ENCODE measurements at places on chromosomes 11 and 22.

GRCh38 chr11:128151780-128152179 lies 435.6 kb downstream of the ETS1 start:
- DNase-seq: no peak

GRCh38 chr22:30283342-30283741 lies 6.0 kb downstream of the CASTOR1 start:
- peak; percentile 45 for DNase-seq

DNA sequence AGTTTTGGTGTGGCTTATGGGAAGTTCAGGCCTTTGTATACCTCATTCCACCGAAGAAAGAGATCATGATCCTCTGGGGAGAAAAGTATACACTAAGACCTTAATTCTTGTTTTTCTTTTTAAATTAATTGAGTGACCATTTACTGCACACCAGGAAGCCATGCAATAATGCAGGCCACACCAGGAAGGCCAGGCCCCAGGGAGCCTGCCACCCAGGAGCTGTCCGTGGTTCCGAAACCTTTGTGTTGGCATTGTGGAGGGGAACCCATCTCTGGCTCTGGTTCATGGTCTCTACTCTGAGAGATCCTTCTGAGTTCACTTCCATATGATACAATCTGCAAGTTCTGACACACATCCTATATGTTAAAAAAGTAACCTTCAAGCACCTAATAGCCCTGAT lies 291.8 kb downstream of the MIAT start:
- peak; percentile 44 for DNase-seq

- no peak for DNase-seq
These were observed 13.2 kb upstream of the SHISAL1 start for GRCh38 chr22:44325718-44326490.

- DNase-seq: peak; percentile 74
These were observed 24.7 kb downstream of the LAYN start for GRCh38 chr11:111565114-111565720.

GRCh38 chr11:117929142-117929915 lies at the start of gene TMPRSS13:
Gene TMPRSS13, minus strand, starts transcription at chr11:117929402. Its CDS starts 95 bp downstream, at chr11:117929307.
- DNase-seq: no peak

- no peak for DNase-seq
These were observed 5.4 kb downstream of the ATXN10 start for GRCh38 chr22:45677063-45677462.

DNA sequence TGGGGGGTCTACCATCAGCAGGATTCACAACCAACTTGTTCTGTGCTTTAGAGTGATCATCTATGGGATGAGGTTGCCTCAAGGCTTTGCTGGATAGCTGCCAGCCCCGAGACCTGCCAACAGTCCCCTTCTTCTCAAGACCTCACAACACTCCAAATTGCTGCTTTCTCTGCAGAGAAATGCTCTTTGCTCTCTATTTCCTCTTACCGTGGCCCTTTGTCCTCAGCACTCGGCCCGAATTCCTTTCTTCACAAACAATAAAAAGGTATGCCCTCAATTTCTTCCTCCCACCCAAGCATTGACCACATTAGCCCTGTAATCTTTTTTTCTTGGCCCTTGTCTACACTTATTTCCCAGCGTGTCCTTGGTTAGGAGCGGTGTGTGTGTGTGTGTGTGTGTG lies 147.4 kb upstream of the SNX19 start:
- DNase-seq: no peak

GRCh38 chr11:73168925-73169579 lies 26.9 kb upstream of the FCHSD2 start:
- DNase-seq: no peak

GRCh38 chr11:64364911-64365310 lies 5.9 kb downstream of the RPS6KA4 start:
- no peak for DNase-seq

GRCh38 chr11:118876286-118876685 lies 7.4 kb upstream of the CXCR5 start:
- DNase-seq: peak; percentile 42

- no peak for DNase-seq
These were observed 99.6 kb downstream of the MPPED1 start for GRCh38 chr22:43511276-43511910.

DNA sequence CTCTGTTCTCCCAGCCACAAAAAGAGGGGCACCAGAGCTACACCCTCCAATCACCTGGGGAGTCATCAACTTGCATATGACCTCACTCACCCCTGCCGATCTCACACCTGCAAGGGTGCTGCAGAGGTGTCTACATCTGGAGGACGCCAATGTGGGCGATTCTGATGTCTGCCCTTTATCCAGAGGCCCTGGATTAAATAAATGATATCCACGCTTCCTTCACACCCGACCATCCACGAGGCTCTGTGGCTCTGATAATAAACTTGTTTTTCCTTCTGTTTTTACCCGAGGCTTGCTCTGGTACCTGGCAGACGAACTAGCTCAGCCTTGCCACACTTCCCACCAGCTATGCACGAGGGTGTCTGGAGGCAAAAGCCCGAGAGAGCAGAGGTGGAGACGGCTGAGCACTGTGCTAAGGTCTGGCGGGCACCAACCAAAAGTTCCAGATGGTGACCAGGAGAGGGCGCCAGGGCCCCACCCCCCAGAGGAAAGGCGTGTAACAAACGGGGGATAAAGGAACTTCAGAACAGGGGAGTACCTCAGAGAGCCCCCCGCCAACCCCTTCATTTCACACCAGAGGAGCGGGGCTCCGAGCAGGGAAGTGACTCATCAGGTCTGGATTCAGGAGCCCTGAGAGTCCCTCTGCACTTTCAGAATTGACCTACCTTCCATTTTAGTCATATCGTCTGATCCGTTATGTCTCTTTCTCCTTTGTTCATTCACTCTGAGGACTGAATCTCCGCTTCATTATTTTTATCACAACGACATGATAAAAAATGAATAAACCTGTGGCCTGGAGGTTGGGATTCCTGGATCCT lies 13.5 kb downstream of the SCN3B start:
- peak; percentile 51 for DNase-seq

- DNase-seq: no peak
These were observed 137.0 kb downstream of the OR4C45 start for GRCh38 chr11:50169634-50170033.

DNA sequence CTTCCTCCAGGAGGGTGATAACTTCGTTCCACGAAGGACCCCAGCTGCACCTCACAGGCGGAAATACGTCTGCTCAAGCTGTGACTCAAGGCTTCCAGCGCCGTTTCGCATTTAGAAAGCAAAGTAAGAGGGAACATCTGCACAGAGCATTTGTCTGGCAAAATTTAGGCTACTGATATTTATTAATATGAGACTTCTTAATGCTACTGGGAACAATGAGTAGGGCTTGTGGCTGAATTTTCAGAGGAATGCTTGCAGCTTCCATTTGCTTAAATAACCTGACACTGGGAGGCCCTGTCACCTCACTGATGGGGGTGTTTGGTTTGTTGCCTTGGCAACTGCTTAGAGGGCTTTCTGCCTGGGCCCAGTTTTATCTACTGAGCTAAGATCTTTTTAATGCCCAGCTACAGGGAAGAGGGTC lies 14.7 kb upstream of the ST14 start:
- DNase-seq: no peak

GRCh38 chr11:73972187-73972586 lies 10.5 kb downstream of the UCP2 start:
- no peak for DNase-seq

GRCh38 chr11:115745610-115746512 lies 241.6 kb upstream of the CADM1 start:
- DNase-seq: no peak

- DNase-seq: no peak
These were observed 167.3 kb downstream of the NTM start for GRCh38 chr11:131537748-131538147.

DNA sequence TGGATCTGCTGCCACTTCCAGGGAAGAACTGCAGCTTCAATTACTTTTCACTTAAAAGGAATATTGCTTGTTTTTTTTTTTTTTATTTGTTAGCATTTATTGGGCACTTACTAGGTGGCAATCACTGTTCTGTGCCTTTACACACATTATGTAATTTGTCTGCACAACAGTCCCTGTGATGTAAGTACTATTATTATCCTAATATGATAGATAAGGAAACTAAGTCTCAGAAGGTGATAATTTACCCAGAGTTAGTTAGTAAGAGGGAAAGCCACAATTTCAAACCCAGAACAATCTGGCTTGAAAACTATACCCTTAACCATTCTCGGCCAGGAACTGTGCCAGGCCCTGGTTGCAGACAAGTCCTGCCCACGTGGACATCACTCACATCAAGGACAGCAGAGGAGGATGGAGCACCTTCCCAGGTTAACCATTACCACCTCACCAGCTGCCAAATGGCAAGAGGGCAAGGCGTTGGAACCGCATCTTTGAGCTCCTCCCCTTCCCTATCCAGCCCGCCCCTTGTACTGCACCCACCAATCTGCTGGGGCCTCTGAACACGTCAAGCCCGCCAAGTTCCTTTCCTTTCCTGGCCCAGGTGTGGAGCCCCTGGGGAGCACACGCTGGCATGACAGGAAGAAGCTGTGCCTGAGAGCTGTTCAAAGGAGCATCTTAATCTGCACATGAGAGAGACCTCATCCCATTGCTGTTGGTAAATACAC lies 78.4 kb downstream of the NAV2 start:
- DNase-seq: no peak

DNA sequence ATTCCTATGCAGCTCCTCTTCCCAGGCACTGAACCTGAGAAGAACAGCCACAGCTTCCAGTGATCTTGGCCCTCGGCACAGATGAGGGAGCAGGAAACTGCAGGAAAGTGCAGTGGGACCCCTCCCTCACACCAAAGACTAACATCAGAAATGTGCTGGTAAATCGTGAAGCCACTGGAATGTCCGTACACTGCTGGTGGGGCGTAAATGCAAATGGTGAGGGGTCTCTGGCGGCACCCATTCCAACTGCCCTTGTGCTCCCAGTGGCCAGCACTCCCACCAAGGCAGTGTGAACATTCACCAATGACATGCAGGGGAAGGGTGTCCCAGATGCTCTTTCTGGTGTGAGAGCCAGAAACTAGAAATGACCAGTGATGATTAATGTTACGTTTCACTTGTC lies 574.0 kb downstream of the BRD1 start:
- no peak for DNase-seq

- no peak for DNase-seq
These were observed 55.7 kb upstream of the SHANK2 start for GRCh38 chr11:71307811-71308645.

DNA sequence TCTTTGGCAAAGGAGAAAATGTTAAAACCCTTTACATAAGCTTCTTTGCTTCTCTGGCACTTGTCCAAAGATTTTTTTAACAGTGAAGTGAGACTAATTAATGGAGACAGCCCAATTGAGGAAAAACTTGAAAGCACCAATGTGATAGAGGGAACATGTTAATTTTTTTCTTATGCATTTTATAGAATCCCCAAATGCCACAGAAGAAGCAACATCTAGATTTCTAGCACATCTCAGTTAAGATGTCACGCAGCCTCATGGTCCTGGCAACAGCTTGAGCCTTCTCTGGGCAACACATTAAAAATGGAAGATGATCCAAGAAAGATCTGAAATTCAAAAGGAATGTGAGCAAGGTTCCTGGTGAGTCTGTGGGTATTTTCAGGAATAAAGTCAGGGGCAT lies 48.5 kb downstream of the PACSIN2 start:
- no peak for DNase-seq

- DNase-seq: no peak
These were observed 121.9 kb upstream of the MTMR2 start for GRCh38 chr11:96045622-96046456.

GRCh38 chr11:61011950-61012736 lies 40.7 kb downstream of the CD6 start:
- no peak for DNase-seq

DNA sequence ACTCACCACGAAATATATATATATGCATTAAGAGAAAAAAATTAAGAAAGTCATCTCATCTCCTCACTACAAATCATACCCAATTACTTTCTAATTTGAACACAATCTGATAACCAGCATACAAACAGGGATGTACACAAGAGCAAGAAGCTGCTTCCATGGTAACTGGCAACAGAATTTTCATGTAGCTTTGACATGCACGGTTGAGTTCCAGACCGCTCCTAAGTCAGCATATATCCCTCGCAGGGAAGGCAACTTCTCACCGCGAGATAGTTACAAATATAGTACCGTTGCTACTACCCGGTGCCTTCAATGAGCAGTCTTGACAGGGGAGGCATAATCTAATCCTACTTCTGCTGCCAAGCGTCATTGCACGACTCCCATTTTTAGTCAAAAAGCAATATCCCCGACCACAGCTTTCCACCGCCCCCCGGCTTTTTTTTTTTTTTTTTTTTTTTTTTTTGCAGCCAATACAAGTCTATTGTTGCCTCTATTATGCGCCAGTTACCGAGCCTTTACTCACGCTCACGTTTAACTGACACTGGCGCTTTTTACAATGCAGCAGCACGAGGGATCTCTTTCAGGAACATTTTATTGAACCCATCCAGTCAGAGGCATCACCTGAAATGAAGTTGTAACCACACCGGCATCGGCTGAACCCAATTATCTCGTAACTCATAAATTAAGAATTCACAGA lies 2.2 kb downstream of the CADM1 start:
- DNase-seq: no peak

GRCh38 chr22:43110927-43111623 lies 525 bp downstream of the BIK start:
- no peak for DNase-seq

DNA sequence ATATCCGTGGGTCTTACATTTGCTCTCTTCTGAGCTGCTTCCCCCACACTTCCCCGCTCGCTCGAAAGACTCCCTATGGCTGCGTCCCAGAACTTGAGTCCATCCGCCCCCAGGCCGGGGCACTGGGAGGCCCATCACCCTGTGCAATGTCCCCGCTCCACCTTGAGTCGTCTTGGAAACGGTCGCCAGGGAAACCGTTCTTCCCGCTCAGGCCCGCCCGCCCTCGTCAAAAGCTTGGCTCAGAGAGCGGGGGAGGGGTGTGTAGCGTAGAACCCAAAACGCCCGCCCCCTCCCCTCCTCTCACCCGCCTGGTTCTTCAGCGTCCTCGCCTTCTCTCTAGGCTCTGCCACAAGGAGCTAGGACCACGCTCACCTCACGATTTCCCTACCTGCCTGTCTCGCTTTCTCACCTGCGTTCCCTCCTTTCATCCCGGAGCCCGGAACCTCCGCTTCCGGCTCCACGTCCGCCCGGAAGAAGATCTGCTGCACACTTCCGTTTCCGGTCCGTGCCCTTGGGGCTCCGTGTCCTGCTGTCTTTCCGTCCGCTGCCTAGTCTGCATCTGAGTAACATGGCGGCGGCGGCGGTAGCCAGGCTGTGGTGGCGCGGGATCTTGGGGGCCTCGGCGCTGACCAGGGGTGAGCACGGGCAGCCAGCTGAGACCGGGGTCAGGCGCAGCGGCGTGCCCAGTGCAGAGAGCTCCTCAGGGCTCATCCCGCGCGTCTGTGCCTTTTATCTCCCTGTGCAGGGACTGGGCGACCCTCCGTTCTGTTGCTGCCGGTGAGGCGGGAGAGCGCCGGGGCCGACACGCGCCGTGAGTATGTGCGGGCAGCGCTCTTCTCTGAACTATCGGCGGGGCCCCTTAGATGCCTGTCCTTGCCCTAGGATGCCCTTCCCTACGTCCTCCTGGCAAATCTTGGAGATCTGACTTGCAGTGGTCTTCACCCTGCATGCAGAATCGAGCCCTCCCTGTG lies at the start of the genes KBTBD4 and NDUFS3:
Gene KBTBD4, minus strand, starts transcription at position 447 of the 971 bp plus-strand sequence. Its CDS starts 19 bp downstream, at position 428.
Gene NDUFS3, plus strand, starts transcription at position 551 of the 971 bp plus-strand sequence. Its CDS starts 18 bp downstream, at position 569.
- peak; percentile 88 for DNase-seq

- DNase-seq: no peak
These were observed 34.4 kb downstream of the TNRC6B start for GRCh38 chr22:40212121-40212520.
